ENCODE measurements at places on chromosomes 16 and 17. TPM values are rescaled to one million over a fixed set of nuclear protein-coding genes. Genes with fewer than 3 reads are reported as not detected.

DNA sequence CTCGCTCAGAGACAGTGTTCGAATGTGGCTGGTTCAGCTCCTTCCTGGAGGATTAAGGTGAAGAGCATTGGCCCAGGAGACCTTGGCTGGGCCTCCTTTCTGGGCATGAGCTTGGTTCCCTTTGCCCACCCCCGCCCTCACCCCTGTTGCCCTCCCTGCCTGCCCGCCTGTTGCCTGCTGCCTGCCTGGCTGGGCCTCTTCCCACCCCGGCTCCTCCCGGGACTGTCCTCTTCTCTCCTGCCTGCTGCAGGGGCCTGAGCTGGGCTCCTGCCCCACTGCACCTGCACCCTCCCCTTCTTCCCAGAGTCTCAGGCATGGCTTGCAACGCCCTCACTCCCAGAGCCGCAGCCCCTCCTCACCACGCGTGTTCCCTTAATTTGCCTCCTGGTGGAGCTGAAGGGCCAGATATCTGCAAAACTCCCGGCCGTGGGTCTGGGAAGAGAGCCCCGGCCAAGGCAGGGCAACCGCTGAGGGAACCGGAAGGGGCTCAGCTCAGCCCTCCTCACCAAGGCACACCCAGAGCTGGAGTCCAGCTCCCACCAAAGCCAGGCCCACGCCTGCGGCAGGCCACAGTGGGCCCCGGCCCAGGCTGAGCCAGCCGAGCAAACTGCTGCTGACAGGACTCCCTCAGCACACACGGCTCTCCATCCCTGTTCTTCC, 31.2 kb downstream of the MNT start:
- no peak for DNase-seq

GRCh38 chr16:75534560-75535205, 1.2 kb downstream of the CHST5 start:
- DNase-seq, result no peak

DNA sequence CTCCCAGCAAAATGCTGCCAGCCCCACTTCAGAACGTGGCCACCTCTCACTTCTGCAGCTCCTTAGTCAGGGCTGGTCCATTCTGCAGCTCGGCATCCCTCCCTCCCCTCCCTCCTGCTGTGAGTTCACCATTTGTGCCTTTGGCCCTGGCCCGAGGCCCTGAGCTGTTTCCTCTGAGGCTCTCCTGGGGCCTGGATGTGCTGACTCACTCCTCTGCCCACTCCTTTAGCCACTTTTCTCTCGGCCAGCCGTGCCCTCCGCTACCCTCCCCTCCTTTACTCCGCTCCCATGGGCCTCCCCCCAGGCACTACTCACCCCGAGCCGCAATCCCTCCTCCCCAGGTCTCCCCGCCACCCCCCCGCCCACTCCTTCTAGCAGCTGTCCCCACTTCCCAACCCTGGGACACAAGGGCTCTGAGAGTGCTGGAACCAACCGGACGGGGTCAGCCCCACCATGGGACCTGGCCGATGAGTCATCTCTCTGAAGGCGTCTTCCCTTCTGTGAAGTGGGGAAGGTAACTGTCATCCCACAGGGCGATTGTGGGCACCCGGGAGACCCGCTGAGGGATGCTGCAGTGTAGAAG, 11.5 kb downstream of the KCNG4 start:
- DNase-seq, result peak; percentile 89

GRCh38 chr17:11506635-11507034, 91.6 kb upstream of the DNAH9 start:
- peak; percentile 56 for DNase-seq

DNA sequence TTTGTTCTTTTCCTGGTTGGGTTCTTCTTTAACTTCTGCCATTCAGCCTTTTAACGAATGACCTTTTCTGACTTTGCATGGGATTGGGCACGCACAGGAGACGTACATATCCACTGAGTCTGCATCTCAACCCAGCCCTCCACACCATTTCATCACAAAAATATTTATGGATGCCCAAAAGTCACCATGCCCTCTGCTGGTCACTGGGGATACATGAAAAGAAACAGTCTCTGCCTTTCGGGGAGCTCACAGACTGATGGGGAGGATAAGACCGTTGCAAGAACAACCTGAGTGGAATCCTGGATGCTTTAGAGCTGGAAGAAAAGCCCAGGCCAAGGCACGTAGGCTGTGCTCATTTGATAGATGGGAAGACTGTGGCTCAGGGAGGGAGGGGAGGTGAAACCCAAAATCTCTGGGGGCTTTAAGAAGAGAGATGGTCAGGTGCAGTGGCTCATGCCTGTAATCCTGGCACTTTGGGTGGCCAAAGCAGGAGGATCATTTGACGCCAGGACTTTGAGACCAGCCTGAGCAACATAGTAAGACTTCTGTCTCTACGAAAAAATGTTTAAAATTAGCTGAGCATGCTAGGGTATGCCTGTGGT, 7.9 kb upstream of the MT2A start:
- no peak for DNase-seq

DNA sequence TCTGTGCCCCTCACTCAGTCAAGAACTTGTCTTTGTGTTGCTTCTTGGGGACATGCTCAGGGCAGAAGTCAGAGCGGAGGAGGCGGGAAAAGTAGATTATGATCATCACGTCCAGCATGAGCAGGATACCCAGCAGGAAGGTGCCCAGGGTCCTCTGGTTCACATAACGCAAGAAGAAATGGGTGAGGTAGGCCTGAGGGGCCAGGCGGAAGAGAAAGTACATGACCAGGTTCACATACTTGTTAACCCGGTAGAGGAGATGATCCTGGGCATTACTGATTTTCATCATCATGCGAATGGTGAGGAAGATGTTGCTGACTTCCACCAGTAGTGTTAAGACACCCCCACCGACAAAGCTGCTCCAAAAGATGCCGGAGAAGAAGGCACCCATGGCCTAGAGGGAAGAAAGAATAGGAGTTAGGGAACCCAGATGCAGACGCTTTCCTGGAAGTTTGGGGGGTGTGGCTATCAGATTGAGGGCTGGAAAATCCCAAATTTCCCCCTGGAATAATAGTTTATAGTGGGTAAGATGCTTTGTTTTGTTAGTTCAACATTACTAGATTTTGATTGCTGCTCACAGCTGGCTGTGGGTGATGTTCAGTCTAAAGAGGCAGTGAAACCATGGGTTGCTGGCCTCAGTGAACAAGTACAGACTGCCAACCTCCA, 1.4 kb downstream of the TLCD1 start:
- DNase-seq, result no peak

RNU2-1 gene
- not detected for total RNA-seq

USH1G gene
- total RNA-seq, result not detected

- DNase-seq, result no peak
These were observed 295.9 kb upstream of the N4BP1 start for GRCh38 chr16:48905632-48906505.
